Activated CD8-positive, alpha-beta T cell treated with anti-CD3 and anti-CD28 coated beads for 36 hours (primary cell): ENCODE measurements at places on chromosomes 1 and 21. TPM values are rescaled to one million over a fixed set of nuclear protein-coding genes. Genes with fewer than 3 reads are reported as not detected.

TBX15 gene
- total RNA-seq = not detected

CRYBG2 gene
- total RNA-seq = 4.5 TPM

FHAD1 gene
- 0.07 TPM for total RNA-seq

NEK2 gene
- 29.9 TPM for total RNA-seq

TNFSF4 gene
- 1.5 TPM for total RNA-seq

RPTN gene
- total RNA-seq = not detected

GIPC2 gene
- total RNA-seq = 0.41 TPM

OR2T12 gene
- total RNA-seq = not detected

GBP4 gene
- 38.3 TPM for total RNA-seq

CSMD2 gene
- not detected for total RNA-seq

LCE3A gene
- not detected for total RNA-seq

DNA sequence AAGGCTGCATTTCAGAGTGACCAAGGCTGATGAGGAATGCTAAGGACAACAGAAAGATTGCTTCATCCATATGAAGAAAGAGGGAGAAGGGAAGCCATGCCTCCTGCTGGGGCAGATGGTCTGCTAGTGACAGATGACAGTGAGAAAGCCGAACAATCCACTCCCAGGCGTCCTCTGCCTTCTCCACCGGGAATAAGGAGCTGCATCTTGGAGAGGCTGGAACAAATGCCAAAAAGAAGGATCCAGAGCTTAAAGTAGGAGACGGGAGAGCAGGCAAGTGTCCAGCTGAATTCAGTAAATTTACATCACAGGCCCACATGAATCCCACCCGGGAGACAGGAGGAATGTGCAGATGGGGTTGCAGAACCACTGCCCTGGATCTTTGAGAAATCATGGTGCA, 33.4 kb downstream of the DDX20 start:
- no peak overlapping the region for H3K4me3 ChIP-seq
- H3K27me3 ChIP-seq = peaks cover 7% of the 10 kb centered on the region
- H3K4me1 ChIP-seq = no peaks in the 10 kb centered on the region
- H3K27ac ChIP-seq = no peak overlapping the region
- DNase-seq = no peak

- H3K27ac ChIP-seq = no peak overlapping the region
- DNase-seq = peak; percentile 2
- H3K4me3 ChIP-seq = no peak overlapping the region
- H3K27me3 ChIP-seq = peaks cover 20% of the 10 kb centered on the region
Measured at GRCh38 chr1:114956570-114956969, 73.1 kb upstream of the TSHB start.

- H3K4me1 ChIP-seq = peaks cover 28% of the 10 kb centered on the region
- no peak for DNase-seq
- no peak overlapping the region for H3K27ac ChIP-seq
- peaks cover 18% of the 10 kb centered on the region for H3K27me3 ChIP-seq
- H3K4me3 ChIP-seq = no peak overlapping the region
- H3K36me3 ChIP-seq = no peaks in the 10 kb centered on the region
Measured at GRCh38 chr1:16156848-16157495, 1.1 kb upstream of the EPHA2 start.

DNA sequence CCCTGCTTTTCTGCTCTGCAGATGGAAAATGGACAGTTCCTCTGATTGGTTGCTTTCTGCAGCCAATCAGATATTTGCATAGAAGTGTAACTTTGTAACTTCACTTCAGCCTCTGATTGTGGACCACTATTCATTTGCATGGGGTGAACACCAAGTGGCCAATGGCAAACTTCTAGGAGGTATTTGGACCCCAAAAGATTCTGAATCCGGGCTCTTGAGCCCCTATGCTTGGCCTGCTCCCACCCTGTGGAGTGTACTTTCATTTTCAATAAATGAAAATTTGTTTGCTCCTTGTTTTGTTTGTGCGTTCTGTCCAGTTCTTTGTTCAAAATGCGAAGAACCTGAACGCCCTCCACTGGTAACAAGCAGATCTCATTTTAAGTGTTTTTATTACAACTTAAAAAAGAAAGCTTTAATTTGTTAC, 6.4 kb upstream of the GSTM4 start:
- no peak overlapping the region for H3K4me3 ChIP-seq
- peaks cover 3% of the 10 kb centered on the region for H3K27me3 ChIP-seq
- no peaks in the 10 kb centered on the region for H3K36me3 ChIP-seq
- H3K4me1 ChIP-seq = no peaks in the 10 kb centered on the region

DNA sequence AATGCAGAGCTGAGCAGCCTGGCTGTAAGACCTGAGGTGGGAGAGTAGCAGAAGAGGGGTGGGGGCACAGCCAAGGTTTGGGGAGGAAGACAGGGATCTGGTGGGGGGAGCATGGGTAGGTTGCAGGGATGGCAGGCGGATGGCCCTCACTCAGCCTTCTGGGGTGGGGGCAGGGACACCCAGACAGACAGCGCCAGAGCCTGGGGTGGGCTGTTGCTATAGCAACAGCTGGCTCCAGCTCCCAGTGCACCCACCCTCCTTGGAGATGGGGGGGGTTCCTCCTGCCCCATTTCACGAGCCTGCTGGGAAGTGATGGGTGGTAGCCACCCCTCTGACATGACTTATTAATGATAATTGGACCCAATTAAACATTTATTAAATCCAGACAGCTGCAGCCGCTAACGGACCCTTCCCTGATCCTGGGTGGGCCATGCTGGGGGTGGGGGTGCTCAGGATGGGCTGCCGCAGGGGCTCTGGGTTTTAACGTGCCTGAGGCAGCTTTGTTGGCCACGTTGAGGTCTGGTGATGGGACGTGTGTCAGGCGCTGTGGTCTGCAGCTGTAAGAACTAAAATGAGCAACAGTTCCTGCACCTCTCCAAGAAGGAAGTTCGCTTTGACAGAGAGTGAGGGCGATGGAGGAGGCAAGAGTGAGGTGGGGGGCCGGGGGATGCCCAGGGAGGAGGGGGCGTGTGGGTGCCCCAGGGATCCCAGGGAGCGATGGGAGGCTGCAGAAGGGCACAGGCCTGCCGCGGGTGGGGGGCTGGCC, 19.4 kb downstream of the AGRN start:
- H3K4me3 ChIP-seq = peak overlapping the region; percentile 57
- peaks cover 26% of the 10 kb centered on the region for H3K27me3 ChIP-seq
- peak overlapping the region; percentile 16 for H3K27ac ChIP-seq

DNA sequence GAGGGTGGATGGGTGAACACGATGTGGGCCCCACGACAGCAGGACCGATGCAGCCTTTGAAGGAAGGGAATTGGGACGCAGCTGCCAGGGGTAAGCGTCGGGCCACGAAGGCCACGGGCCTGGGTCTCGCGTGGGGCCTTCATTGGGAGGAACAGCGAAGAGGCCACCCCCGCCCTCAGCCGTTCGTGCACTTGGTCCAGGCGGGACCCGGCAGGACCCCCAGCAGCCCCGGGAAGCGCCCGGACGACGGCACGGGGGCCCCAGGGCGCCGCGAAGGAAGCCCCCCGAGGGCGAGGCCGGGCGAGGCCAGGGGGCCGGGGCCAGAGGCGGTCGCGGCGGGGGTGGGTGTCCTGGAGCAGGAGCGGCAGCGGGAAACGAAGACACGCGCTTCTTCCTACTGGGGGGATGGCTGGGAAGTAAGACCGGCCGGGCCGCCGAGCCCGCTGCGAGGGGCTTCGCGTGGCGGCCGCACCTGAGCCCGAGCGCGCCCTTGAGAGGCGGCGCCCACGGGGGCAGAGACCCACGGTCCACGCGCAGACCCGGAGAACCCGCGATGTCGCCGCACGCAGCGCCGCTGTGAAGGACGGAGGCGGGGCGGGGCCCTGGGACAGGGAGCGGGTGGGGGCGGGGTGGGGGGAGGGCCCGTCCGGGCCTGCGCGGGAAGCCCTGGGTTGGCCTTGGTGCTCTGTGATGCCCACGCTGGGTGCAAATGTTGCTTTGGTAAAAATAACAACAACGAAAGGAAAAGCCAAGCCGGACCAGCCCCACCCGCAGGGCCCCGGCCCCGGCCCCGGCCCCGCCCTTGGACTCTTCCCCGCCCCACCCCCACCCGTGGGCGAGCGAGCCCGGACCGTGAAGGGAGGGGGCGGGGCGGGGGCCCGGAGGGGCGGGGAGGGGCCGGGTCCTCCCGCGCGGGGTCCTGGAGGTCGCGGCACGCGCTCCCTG, 56.0 kb upstream of the ADARB1 start:
- H3K36me3 ChIP-seq = no peaks in the 10 kb centered on the region
- H3K4me1 ChIP-seq = peaks cover 4% of the 10 kb centered on the region
- peak overlapping the region; percentile 43 for H3K4me3 ChIP-seq
- H3K27ac ChIP-seq = no peak overlapping the region

DNA sequence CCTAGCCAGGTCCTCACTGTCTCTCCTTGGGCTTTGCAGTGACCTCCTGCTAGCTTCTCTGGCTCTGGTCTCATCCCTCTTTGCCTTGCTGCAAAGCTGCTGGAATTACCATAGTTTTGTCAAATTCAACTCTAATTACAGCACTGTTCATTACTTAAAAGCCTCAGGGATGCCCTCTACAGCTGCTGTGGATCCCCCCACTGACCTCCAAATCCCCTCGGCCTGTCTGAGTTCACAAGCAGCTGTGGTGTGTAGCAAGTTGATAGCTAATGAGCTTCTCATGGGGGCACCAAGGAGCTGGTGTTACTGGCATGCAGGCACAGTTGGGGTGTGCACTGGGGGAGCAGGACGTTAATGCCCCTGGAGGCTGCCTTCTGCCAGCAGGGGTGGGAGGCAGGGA, 24.8 kb downstream of the NIPAL3 start:
- peaks cover 13% of the 10 kb centered on the region for H3K36me3 ChIP-seq
- H3K4me1 ChIP-seq = peaks cover 8% of the 10 kb centered on the region
- H3K27me3 ChIP-seq = no peaks in the 10 kb centered on the region
- no peak overlapping the region for H3K27ac ChIP-seq

GRCh38 chr1:164891615-164892014, 332.6 kb downstream of the PBX1 start:
- no peak for DNase-seq
- no peak overlapping the region for H3K27ac ChIP-seq
- H3K27me3 ChIP-seq = no peaks in the 10 kb centered on the region
- no peak overlapping the region for H3K4me3 ChIP-seq
- H3K36me3 ChIP-seq = no peaks in the 10 kb centered on the region

GRCh38 chr1:73784026-73784425, 413.9 kb downstream of the LRRIQ3 start:
- no peak overlapping the region for H3K27ac ChIP-seq
- no peak for DNase-seq
- H3K36me3 ChIP-seq = no peaks in the 10 kb centered on the region
- H3K27me3 ChIP-seq = no peaks in the 10 kb centered on the region

- no peak overlapping the region for H3K27ac ChIP-seq
- H3K4me1 ChIP-seq = no peaks in the 10 kb centered on the region
- no peaks in the 10 kb centered on the region for H3K27me3 ChIP-seq
- H3K4me3 ChIP-seq = no peak overlapping the region
Measured at GRCh38 chr1:158075078-158075477, 81.6 kb downstream of the KIRREL1 start.

- no peak overlapping the region for H3K27ac ChIP-seq
- no peak overlapping the region for H3K4me3 ChIP-seq
- no peaks in the 10 kb centered on the region for H3K36me3 ChIP-seq
- no peaks in the 10 kb centered on the region for H3K4me1 ChIP-seq
- no peak for DNase-seq
- H3K27me3 ChIP-seq = peaks cover 3% of the 10 kb centered on the region
Measured at GRCh38 chr1:94342416-94342815, 75.8 kb upstream of the ABCD3 start.

DNA sequence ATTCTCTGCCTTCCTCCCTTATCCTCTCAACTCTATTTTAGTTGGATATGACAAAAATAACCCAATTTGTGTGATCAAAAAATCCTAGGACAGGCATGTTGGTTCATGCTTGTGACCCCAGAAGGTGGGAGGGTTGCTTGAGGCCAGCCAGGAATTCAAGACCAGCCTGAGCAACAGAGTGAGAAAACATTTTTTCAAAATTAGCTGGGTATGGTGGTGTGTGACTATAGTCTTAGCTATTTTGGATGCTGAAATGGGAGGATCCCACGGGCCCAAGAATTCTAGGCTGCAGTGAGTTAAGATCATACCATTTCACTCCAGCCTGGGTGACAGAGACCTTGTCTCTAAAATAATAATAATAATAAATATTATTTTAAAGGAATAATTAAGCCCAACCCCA, 1383.1 kb upstream of the ADGRL2 start:
- no peaks in the 10 kb centered on the region for H3K27me3 ChIP-seq
- no peak overlapping the region for H3K4me3 ChIP-seq
- DNase-seq = no peak
- no peaks in the 10 kb centered on the region for H3K4me1 ChIP-seq
- no peaks in the 10 kb centered on the region for H3K36me3 ChIP-seq

GRCh38 chr1:151711951-151712350, 4.7 kb downstream of the CELF3 start:
- H3K36me3 ChIP-seq = no peaks in the 10 kb centered on the region
- no peak for DNase-seq
- H3K4me1 ChIP-seq = peaks cover 2% of the 10 kb centered on the region
- no peak overlapping the region for H3K4me3 ChIP-seq
- no peak overlapping the region for H3K27ac ChIP-seq
- H3K27me3 ChIP-seq = peaks cover 18% of the 10 kb centered on the region

- H3K4me3 ChIP-seq = no peak overlapping the region
- no peaks in the 10 kb centered on the region for H3K27me3 ChIP-seq
- H3K27ac ChIP-seq = no peak overlapping the region
- peaks cover 35% of the 10 kb centered on the region for H3K4me1 ChIP-seq
- peaks cover 15% of the 10 kb centered on the region for H3K36me3 ChIP-seq
- DNase-seq = no peak
Measured at GRCh38 chr21:35234725-35235124, 185.6 kb upstream of the RUNX1 start.

DNA sequence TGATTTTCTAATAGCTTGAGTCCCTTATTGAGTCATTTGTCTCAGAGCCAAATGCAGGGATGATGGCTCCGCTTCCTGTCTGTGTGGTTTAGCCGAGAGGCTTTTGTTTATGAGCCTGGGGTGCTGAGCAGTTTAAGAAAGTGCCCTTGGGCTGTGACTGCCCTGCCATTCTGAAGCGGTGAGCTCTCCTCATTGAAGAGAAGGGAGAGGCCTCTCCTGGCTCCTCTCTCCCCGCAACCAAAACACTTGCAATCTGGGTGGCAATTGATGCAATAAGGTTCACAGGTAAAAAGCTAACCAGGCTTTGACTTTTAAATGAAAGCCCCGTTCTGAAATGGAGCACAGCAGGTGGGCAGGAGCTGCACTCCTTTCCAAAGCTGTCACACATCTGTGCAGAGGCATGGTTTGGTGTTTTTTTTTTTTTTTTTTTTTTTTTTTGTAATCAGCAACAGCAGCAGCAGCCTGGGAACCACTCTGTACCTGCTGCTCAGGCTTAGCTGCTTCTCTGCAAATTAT, 403.7 kb downstream of the SIPA1L2 start:
- DNase-seq = peak; percentile 58
- peaks cover 7% of the 10 kb centered on the region for H3K4me1 ChIP-seq
- no peaks in the 10 kb centered on the region for H3K36me3 ChIP-seq

- DNase-seq = no peak
- no peak overlapping the region for H3K4me3 ChIP-seq
- no peaks in the 10 kb centered on the region for H3K27me3 ChIP-seq
- H3K36me3 ChIP-seq = no peaks in the 10 kb centered on the region
- H3K4me1 ChIP-seq = peaks cover 7% of the 10 kb centered on the region
Measured at GRCh38 chr21:32549440-32549839, 35.9 kb downstream of the TCP10L start.

DNA sequence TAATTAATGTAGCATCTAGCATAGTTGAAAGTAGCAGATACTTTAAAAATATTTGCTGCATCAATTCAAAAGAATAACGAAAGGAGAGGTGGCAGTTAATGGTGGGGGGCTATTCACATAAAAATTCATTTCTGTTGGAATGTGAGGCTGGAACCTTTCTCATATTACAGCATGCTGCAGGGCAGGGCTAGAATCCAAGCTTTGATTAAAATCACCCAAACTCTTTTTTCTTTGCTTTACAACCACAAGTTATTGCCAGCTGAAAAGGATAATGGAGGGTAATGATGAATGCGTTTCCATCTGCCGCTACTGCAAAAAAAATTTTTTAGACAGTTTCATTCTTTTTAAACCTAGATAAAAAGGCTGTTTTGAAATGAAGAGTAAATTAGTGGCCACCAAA, 9.8 kb downstream of the DISP1 start:
- H3K27me3 ChIP-seq = no peaks in the 10 kb centered on the region
- H3K4me1 ChIP-seq = peaks cover 9% of the 10 kb centered on the region
- H3K4me3 ChIP-seq = no peak overlapping the region
- no peaks in the 10 kb centered on the region for H3K36me3 ChIP-seq
- H3K27ac ChIP-seq = no peak overlapping the region
